ENCODE measurements at places on chromosomes 7 and 10.
A peak's percentile ranks its signal among the peaks of the same experiment; 100 is the strongest.

DNA sequence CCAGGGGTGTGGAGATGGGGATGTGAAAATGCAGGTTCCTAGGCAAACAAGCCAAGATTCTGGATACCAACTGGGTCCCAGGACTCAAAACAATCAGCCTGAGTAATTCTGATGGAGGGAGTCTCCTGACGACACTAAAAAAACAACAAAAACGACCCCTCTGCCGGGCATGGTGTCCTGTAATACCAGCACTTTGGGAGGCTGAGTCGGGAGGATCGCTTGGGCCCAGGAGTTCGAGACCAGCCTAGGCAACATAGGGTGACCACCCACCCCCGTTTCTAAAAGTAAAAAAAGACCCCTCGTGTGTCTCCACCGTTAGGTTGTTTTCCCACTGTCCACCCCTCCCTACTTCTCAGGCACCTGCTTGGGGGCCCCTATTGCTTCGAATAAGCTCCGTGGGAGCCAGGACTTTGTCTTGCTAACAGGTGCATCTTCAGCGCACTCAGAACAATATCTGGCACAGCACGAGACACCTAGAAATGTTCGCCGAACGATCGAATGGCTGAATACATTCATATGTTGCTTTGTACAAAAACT, 743 bp upstream of the NRF1 start:
- no peak for DNase-seq

- DNase-seq = no peak
These were observed 61.3 kb downstream of the KLRG2 start for GRCh38 chr7:139422126-139422525.

GRCh38 chr10:130423455-130424305, 287.5 kb downstream of the GLRX3 start:
- DNase-seq = no peak

- DNase-seq = no peak
These were observed 618.9 kb upstream of the C7orf33 start for GRCh38 chr7:147971606-147972110.

- DNase-seq = no peak
These were observed 26.8 kb upstream of the C7orf33 start for GRCh38 chr7:148563583-148564274.

GRCh38 chr10:14215641-14216040, 115.1 kb downstream of the FRMD4A start:
- no peak for DNase-seq

- no peak for DNase-seq
These were observed 142.1 kb downstream of the ADARB2 start for GRCh38 chr10:1595242-1595600.

GRCh38 chr10:130931256-130931655, 380.3 kb downstream of the TCERG1L start:
- no peak for DNase-seq

GRCh38 chr10:132204781-132205473, 18.2 kb downstream of the DPYSL4 start:
- DNase-seq = no peak

GRCh38 chr10:1416456-1417037, 320.8 kb downstream of the ADARB2 start:
- DNase-seq = no peak

GRCh38 chr10:89091496-89091895, 100.9 kb downstream of the FAS start:
- DNase-seq = no peak

- DNase-seq = no peak
These were observed 995.4 kb upstream of the LRRN3 start for GRCh38 chr7:110095372-110096052.

DNA sequence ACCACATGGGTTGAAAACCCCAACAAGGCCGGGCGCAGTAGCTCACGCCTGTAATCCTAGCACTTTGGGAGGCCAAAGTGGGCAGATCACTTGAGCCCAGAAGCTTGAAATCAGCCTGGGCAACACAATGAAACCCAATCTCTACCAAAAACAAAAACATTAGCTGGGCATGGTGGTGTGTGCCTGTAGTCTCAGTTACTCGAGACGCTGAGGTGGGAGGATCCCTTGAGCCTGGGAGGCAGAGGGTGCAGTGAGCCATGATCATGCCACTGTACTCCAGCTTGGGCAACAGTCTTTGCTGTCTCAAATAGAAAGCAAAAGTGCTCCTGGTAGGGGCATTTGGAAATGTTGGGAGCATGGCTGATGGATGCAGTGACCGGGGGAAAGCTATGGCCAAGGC, 209.6 kb upstream of the PLXNA4 start:
- DNase-seq = no peak

GRCh38 chr10:132458586-132459300, 61.7 kb downstream of the PWWP2B start:
- no peak for DNase-seq

DNA sequence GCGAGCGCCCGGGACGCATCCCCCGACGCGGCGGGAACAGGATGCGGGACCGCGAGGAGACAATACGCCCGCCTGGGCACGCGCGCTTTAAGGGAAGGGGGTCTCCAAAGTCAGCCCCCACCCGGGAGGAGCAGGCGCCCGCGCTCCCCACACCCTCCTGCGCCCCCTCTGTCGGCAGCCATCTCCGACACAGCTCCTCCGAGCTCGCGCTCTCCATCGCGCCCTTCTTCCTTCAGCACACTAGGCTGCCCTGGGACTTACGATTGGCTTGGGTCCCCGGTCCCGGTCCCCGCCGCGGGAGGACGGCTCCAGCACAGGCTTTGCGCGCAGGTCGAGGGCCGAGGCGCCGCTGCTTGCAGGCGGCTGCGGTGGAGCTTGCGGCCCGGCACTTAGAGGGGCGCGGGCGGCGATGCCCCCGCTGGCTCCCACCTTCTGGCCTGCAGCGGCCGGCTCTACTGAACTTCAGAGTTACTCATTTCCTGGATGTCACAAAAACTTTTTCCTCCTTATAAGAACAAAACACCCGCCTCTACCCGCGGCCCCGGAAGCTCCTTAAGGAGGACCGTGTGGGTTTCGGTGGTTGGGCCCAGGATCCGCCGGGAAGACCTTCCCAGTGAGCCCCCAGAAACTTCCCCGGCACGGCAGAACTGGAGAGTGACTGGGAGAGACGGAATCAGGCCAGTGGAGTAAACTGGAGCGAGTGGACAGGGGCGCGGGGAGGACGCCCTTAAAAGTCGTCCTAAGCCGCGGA, at the start of gene ITPRIP:
Gene ITPRIP, minus strand, starts transcription at position 481 of the 751 bp plus-strand sequence. CDS start 22,414 bp downstream, outside the sequence.
- DNase-seq = peak; percentile 63

DNA sequence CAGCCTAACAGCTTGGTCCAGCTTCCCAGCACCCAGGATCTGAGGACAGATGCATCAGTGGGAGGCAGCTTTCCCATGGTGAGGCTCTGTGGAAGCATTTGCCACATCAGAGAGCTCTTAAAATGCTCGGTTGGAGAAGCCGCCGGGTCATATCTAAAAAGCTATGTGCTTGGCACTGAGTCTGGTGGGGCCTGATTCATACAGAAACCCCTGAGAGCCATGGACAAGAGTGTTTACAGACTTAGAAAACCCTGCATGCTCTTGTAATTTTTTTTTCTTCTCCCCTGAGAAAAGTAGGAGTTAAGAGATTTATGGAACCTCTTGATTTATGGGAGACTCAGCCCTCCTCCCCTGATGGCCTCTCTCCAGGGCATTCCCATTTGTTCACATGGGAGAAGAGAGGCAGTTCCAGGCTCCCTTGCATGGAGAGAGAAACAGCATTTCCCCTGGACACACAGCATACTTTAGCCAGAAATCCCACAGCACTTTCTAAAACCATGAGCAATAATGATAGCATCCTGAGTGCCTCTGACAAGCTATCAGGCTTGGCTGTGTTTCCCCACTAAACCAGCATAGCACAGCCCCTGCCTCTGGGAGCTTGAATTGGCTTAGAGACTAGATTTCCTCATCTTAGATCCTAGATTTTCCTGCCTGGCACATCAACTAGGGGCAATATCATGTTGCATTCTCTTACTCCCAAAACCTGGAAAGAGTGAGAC, 322.1 kb upstream of the AUTS2 start:
- no peak for DNase-seq

- no peak for DNase-seq
These were observed 80.7 kb downstream of the PDGFA start for GRCh38 chr7:438916-439315.

DNA sequence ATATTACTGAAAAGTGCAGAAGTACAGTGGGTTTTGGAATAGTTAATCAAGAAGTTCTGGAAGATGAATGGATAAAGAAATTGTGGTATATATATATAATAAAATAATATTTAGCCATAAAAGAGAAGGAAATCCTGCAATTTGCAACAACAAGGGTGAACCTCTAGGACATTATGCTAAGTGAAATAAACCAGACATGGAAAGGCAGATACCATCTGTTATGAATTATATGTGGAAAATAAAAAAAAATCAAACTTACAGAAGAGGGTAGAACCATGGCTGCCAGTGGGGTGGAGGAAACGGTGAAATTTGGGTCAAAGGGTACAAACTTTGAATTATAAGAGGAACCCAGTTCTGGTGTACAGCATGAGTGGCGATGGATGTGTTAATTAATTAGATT, 162.6 kb downstream of the BICC1 start:
- no peak for DNase-seq

- peak; percentile 97 for DNase-seq
These were observed 45.7 kb downstream of the PITRM1 start for GRCh38 chr10:3126741-3127346.

DNA sequence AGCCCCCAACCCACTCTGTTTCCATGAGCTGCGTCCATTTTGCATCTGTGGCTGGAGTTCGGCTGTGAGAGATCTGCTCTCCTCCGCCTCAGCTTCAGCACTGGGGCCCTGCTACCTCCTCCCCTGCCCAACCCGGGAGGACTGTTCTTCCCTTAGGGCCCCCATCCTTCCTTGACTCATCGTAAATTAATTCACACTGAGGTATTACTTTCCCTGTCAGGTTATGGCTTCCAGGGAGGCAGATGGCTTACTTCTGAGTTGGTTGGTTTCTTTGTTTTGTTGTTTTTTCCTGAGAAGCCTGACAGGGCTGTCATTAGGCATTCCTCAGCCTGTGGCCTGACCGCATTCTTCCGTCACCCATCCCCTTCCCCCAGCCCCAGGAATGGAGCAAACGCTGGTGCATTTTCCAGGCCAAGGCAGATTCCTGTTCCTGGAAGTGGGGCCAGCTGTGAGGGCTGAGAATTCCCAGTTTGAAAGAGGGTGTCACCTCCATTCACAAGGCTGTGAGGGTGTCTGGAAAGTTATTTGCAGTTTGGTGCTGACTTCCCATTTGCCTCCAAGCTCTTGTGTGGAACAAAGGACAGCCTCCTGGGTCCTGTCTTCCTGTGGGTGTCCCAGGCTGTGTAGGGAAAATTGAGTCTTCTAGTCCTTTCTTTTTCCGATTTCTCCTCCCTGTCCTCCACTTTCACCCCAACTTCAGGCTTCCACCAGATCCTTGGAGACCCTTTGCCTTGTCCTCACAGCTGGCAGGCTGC, 11.7 kb downstream of the CPA5 start:
- no peak for DNase-seq

GRCh38 chr10:33638891-33639290, 304.4 kb upstream of the NRP1 start:
- DNase-seq = no peak

DNA sequence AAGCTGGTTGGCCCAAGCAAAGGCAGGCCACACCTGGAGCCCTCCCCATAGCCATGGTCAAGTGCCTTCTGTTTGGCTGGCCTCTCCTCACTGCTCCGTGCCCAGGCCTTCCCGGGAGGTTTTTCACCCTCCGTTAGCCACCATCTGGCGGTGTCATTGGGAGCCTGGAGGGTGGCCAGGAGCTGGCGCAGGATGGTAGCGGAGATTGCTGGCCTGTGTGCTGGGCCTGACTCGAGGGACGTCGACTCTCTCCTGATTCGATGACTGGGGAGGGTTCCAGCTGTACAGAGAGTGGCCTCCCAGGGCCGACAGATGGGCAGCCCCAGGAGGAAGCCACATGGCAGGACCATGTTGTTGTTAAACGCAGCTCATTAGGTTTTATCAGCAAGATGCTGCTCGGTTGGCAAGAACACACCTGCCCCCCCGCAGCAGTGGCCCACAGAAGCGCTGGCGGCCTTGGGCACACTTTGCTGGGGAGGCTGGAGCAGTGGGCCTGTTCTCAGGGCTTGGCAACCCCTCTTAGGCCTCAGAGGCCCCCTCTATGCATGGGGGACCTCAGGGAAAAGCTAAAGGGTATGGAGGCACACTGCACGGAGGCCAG, 64.0 kb upstream of the CACUL1 start:
- no peak for DNase-seq

DNA sequence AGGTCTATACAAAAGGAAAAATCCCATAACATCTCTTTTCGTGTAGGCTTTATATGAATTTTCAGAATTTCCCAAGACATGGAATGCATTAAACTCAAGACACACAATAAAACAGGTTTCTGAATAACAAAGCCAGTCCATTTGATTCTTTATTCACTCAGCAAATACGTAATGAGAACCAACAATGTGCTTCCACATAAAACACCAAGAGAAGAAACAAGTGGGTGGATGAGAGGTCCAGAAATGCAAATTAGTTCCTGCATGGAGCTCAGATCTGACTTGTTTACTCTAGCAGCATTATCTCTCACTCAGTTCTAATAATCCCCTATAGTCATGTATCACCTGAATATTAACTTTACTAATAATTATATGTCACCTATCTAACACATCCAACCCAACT, 249.5 kb downstream of the LRRTM3 start:
- DNase-seq = no peak

DNA sequence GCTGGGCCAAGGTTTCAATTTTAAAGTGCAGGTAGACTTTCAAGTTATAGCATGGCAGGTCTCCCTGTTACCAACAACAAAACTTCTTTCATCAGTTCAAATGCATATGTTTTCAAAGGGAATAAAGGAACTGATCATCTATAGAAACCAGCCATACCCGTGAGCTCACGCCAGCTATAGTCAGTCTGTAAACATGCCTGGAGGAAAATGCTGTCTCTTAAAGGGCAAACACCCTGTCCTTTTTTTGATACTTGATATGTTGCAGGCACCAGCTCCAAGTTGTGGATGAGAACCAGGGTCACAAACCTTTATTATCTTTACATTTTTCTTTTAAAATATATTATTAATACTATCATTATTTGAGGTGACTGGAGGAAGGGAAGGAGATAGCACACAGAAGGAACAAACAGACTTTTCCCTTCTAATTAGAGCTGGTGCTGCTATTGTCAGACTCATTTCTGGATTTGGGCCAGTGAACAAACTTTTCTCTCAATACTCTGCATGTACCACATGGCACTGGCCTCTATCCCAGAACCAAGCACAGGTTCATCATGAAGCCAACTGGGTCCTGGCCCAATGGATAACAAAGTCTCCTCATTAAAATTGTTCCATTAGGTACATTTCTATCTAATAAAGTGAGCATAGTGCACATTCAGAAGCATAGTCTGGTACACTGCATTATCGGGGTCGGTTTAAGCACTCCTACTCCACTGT, 1102.4 kb downstream of the SORCS3 start:
- no peak for DNase-seq

GRCh38 chr10:81027706-81028105, 490.0 kb downstream of the SH2D4B start:
- no peak for DNase-seq

GRCh38 chr10:78929541-78929940, 139.2 kb upstream of the ZMIZ1 start:
- DNase-seq = no peak

- no peak for DNase-seq
These were observed 5.7 kb upstream of the OR2F2 start for GRCh38 chr7:143929224-143929920.

GRCh38 chr10:14192746-14193145, 138.0 kb downstream of the FRMD4A start:
- DNase-seq = no peak

All from NCI-H526 (cell line).